Hair follicular keratinocyte (primary cell): ENCODE measurements at places on chromosomes 3 and 15. TPM values are rescaled to one million over a fixed set of nuclear protein-coding genes. Genes with fewer than 3 reads are reported as not detected.

GCSAM gene
- total RNA-seq: 0.91 and 2.0 TPM in 2 replicates

GADL1 gene
- total RNA-seq: not detected in 2 replicates

IL5RA gene
- total RNA-seq: not detected in 2 replicates

PRSS50 gene
- not detected in 2 replicates for total RNA-seq

ZFYVE19 gene
- total RNA-seq: 40.8 and 42.6 TPM in 2 replicates

PRICKLE2 gene
- 7.5 and 8.4 TPM in 2 replicates for total RNA-seq

HYAL1 gene
- total RNA-seq: 3.0 and 6.3 TPM in 2 replicates

PARP15 gene
- total RNA-seq: 0.04 TPM in 1 of 2 replicates, not detected in the other

SPTBN5 gene
- 0.04 and 0.31 TPM in 2 replicates for total RNA-seq

CFAP44 gene
- 0.16 and 0.19 TPM in 2 replicates for total RNA-seq

CCDC39 gene
- 0.04 TPM in 1 of 2 replicates, not detected in the other for total RNA-seq

SYNM gene
- 0.78 and 1.7 TPM in 2 replicates for total RNA-seq

SAMMSON gene
- total RNA-seq: not detected in 2 replicates
